ENCODE measurements at places on chromosomes 11 and 22. TPM values are rescaled to one million over a fixed set of nuclear protein-coding genes. Genes with fewer than 3 reads are reported as not detected.

- DNase-seq: no peak
Observed at GRCh38 chr11:98561877-98562395, 458.8 kb upstream of the CNTN5 start.

DNA sequence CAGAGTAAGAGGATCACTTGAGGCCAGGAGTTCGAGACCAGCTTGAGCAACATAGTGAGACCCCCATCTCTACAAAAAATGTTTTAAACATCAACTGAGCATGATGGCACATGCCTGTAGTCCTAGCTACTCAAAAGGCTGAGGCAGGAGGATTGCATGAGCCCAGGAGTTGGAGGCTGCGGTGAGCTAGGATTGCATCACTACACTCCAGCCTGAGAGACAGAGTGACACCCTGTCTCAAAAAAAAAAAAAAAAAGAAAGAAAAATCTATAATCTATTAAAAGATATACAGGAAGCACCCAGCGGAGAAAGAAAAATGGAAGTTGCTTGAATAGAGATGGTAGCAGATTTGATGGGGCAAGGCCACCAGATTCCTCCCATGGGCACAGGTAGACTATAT lies 61.8 kb downstream of the FAM83F start:
- no peak for DNase-seq

- DNase-seq: peak; percentile 54
Observed at GRCh38 chr11:95156916-95157541, 67.4 kb downstream of the ENDOD1 start.

- DNase-seq: no peak
Observed at GRCh38 chr22:42145175-42145574, 14.6 kb upstream of the CYP2D6 start.

The MOGAT2 gene
- 0.11 TPM for polyA plus RNA-seq

The LRRC32 gene
- 72.1 TPM for polyA plus RNA-seq

DNA sequence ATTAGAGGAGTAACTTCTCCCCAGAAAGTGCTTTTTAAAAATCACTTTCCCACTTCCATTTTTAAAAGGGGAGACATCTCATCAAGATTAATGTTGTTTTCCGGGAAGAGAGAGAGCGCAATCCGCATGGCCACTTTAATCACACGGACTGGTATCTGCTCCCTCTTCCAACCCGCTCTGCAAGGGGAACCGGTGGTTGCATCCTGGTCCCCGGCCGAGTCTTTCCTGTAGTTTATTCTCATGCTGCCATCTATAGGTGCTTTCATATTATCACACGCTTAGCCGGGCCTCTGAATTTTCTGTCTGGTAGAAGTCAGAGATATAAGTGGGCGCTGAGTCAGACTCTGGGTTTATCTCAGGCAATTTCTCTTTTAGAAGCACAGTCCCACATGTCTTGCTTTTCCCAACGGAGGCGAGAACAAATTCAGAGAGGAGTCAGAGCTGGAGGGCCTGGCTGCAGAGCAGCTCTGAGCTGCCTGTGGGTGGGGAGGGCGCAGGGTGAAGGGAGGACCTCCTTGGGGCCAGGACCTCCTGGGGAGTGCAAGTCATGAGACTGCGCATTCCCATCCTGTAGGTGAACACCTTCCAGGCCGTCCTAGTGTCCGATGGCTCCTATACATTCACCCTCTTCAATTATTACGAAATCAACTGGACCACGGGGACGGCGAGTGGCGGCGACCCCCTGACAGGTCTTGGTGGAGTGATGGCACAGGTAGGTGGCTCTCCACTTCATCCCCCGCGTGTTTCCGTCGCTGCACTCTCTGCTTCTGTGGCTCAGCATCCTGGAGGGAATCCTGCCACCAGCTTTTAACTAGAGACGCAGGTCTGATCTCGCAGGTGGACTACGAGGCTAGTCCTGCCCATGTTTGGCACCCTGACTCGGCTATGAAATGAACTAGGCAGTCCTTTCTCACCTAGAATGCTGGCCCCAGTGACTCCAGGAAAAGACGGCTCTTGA lies 11.7 kb downstream of the TECTA start:
- DNase-seq: peak; percentile 79

DNA sequence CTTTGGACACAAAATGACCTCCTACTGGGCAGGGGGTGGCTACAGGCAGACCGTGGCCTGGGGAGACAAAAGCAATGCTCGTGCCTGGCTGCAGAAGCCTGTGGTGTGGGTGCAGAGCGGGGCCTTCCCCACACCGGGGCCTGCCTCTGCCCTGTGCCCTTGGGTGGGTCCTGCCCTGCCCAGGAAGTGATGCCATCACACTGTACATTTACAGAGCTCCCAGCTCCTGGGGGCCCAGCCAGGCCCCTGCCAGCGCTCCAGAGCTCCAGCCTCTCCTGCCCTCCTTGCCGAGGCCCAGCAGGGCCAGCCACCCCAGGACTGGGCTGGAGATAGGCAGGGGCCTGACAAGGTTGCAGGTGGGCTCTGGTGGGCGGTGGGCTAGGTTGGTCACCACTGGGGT lies 40.1 kb downstream of the MUC5B start:
- no peak for DNase-seq

The INS gene
- not detected for polyA plus RNA-seq

- DNase-seq: no peak
Observed at GRCh38 chr22:45805413-45805812, 133.8 kb downstream of the ATXN10 start.

GRCh38 chr11:99706848-99707247 lies 686.1 kb downstream of the CNTN5 start:
- DNase-seq: no peak
